Stimulated activated CD4-positive, alpha-beta T cell treated with anti-CD3 and anti-CD28 coated beads, Interleukin-1b, Interleukin-23, amount 100 ng/mL, for 1 hour (primary cell): ENCODE measurements at places on chromosomes 3 and 15.

DNA sequence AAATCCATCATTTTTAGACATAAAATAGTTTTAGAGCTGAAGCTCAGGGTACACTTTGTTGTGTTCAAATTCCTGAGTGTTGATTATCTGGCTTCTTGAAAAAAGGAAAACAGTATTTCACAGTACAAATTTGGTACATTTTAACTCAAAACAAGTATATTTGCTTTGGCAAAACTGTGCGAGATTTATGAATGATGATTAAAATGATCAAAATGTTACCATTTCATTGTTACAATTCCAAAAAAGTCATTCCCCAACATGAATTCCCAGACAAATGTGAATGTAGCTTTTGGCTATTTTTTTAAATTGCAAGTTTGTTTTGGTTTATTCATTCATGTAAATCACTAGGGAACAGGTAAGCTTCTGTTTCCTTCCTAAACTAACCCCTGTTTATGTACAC lies 347.4 kb upstream of the DCBLD2 start:
- no peak for DNase-seq

GRCh38 chr3:29971895-29972294 lies 634.5 kb upstream of the TGFBR2 start:
- DNase-seq = no peak

GRCh38 chr3:63656786-63657185 lies 4.3 kb downstream of the SNTN start:
- no peak for DNase-seq

DNA sequence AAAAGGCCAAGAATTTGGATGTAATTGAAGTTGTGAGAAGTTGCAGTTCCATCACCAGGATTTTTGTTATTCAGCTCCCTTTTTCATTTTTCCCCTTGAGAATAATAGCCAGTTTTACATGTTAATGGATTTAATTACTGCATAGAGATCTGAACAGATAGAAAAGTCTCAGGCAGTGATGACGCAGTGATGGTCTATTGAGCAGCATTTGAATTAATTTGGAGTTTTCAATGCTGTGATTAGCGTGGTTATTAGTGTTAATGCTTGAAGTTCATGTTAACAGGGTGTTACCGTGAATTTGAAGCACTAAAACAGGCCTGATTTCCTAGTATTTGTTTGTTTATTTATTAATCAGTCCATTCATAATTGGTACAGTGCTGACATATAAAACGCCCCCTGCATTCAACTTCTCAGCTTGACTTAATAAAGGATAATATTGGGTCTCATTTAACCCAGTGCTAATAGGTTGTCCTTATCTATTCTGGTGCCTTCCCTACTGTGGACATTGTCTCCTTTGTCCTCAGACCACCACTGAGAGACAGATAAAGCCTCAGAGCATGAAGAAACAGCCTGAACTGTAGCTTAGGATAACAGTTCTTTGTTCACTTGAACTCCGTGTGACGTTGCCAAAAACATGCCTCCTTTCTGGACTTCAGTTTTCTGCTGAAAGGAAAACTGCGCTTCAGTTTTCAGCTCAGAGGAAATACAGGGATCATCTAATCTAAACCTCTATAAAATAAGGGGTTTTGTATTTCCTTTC lies 82.4 kb downstream of the RTP4 start:
- DNase-seq = no peak

DNA sequence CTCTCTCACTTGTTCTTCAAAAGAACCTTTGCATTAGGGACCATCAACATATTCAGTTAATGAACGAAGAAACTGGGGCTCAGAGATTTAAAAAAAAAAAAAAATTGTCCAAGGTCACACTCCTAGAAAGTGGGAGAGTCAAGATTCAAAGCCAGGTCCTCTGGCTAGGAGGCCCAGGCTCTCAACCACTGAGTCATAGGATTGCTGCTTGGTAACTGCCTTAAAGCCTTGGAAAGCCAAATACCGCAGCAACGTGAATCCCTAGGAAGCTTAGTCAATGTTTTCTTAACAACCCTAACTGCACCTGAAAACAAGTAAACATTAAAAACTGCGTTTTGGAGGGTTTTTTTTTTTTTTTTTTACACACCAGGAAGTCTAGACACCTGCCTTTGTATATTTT lies 156.8 kb downstream of the WNT5A start:
- no peak for DNase-seq

GRCh38 chr15:27866505-27867165 lies 232.5 kb downstream of the OCA2 start:
- no peak for DNase-seq

DNA sequence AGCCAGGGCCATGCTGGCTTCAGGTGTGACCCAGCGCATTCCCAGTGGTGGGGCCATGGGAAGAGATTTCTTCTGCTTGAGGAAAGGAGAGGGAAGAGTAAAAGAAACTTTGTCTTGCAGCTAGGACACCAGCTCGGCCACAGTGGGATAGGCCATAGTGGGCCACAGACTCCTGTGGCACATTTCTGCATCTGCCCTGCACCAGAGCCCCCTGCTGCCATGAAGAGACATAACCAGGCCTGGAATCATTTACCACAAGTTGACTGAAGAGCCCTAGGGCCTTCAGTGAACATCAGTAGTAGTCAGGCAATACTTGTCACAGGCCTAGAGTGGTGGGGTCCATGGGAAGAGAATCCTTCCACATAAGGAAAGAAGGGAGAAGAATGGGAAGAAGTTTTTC lies 411.4 kb upstream of the ARL6 start:
- no peak for DNase-seq

DNA sequence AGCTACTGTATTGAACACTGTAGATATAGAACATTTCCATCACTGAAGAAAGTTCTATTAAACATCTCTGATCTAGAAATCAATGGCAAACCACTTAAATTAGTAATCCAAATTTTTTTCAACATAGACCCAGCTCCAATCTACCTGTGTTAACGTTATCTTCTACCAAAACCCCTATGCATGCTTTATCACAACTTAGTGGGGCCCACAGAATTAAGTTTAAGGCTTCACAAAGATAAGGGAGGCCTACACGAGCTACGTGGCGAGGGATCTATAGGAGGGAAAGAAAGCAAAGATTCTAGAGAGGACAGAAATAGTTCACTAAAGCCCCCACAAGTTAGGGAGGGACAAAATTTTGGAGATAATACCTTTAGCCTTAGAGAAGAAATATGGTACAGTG lies 116.1 kb downstream of the TFDP2 start:
- DNase-seq = no peak

DNA sequence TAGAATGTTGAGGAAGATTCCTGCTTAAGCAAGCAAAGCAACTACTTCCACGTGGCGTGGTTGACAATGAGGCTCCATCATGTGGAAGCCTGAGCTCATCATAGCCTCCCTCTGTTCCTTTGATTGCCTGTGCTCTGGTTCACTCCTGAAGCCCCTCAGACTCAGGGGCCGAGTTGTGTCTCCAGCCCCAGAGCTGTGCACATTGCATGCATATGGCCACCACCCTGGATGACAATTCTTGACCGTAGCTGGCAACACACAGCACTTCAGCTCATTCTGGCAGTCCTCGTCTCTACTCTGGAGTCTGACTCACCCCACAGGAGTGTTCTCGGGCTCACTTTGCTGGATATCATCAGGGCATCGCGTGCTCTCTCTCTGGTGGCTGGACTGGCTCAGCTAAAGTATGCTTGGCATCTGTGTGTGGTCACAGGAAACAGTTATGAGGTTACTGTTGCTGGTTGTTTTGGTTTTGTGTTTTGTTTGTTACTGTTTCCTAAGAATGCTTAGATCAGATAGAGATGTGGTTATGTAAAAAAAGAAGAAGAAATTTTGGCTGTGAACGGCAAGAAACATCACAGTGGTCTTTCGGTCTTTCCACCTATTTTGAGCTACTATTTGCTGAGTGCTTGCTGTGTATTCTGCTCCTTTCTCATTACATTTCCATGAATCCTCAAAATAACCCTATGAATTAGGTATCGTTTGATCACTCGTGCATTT lies 41.6 kb upstream of the MRPS22 start:
- DNase-seq = no peak

- no peak for DNase-seq
Observed at GRCh38 chr3:61530355-61530754, 31.0 kb upstream of the PTPRG start.

DNA sequence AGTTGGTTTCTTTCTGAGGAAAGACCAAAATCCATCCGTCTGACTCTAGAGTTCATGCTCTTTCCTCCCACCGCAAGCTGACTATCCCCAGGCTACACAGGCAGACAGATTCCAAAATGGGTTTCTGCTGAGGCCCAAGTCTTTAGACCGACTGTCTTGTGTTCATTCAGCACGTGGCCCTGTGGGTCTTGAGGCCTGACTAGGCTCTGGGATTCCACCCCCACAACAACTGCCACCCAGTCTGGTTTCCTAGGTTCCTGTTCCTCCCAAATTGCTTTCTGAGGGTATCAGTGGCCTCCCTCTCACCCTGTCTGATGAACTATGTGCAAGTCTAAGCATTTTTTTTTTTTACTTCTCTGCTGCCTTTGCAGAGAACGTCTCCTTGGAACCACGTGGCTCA lies 67.7 kb downstream of the CYP19A1 start:
- DNase-seq = no peak

GRCh38 chr15:71691081-71691457 lies 119.3 kb upstream of the NR2E3 start:
- no peak for DNase-seq

- DNase-seq = no peak
Observed at GRCh38 chr3:106814231-106814630, 563.0 kb upstream of the CCDC54 start.

- DNase-seq = no peak
Observed at GRCh38 chr3:193730976-193731375, 138.0 kb downstream of the OPA1 start.

GRCh38 chr3:9153904-9154619 lies 95.4 kb downstream of the SRGAP3 start:
- DNase-seq = no peak

- no peak for DNase-seq
Observed at GRCh38 chr3:13214847-13215472, 141.7 kb upstream of the IQSEC1 start.

GRCh38 chr15:88447206-88447605 lies 20.0 kb downstream of the MRPL46 start:
- no peak for DNase-seq

DNA sequence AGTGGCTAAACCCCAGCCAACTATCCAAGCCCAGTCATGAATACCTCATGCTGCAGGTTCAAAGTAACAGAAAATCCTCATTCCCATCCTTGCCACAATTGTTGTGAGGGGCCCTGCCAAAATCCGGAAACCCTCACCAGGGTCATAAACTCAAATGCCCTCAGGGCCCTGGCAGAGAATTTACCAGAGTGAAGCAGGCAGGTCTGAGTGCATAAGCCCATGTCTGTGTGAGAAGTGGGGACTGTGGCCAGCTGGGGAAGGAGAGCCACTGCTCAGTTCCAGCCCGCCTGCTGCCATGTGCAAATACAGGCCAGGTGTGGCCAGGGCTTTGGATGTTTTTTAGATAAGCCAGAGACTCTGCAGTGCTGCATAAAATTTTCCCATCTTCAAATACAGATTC lies 7.0 kb downstream of the CEP152 start:
- no peak for DNase-seq

DNA sequence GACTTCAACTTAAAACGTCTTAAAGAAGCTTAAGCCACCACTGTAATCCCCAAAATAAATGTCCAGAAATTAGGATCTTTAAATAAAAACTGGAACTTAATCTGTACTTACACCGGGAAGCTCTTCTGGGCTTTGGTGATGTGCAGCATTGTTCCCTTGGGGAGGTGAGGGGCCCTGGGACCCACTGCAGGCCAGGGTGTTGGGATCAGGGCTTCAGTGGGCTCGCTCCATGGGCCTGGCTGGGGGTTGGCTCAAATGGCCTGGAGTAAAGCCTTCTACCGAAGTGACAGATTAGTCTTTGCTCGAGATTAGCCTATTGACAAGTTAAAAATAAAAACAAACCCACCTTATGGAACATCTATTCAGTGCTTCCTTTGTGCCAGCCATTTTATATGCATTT lies 6.1 kb upstream of the RNU6-1 start:
- no peak for DNase-seq

DNA sequence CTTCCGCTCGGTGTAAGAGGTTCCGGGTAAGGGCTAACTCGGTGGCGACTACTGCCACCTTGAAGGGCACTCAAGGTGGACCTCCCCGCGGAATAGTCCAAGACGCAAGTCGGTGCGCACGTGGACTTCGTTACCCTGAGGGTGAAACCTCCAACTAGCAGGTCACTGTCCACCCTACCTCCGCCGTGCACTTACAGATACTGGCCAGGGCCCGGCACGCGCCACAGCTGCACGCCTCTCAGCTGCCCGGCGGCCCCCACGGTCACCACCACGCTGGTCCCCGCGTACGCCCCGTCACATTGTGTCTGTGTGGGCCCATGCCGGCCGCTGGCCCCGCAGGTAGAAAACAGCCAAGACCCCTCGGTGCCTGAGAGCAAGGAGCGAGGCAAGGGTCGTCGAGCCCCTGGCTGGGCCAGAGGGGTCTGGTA lies 1.1 kb downstream of the LTK start:
- DNase-seq = no peak

GRCh38 chr3:50454481-50455070 lies 48.9 kb downstream of the CACNA2D2 start:
- DNase-seq = no peak

GRCh38 chr3:159807137-159808040 lies 181.2 kb upstream of the IL12A start:
- no peak for DNase-seq

DNA sequence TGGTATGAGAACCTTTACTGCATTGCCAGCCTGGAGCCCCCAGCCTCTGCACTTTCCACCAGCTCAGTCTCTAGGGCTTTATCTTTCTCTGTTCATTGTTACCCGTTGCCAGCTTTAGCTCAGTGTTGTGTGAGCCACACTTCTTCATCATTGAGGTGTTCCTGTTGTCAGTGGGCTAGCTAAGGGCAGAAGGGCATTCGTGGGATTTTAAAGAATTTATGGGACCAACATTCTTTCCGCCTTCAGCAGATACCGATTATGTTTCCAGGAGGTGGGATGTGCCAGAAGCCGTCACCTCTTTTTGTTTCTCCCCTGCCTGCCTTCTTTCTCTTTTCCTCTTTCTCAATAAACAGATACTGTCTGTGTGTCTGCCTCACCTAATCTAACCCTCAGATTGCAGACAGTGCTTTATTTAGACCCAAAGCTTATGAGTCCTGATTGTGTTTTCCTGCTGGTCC lies 64.5 kb downstream of the PGPEP1L start:
- no peak for DNase-seq

- DNase-seq = no peak
Observed at GRCh38 chr3:11720917-11721411, 77.2 kb upstream of the VGLL4 start.

- DNase-seq = no peak
Observed at GRCh38 chr15:73286311-73286710, 82.4 kb downstream of the HCN4 start.
